ENCODE measurements at places on chromosomes 6 and 20. TPM values are rescaled to one million over a fixed set of nuclear protein-coding genes. Genes with fewer than 3 reads are reported as not detected.

The CLPSL1 gene
- not detected for polyA plus RNA-seq

- no peaks in the 10 kb centered on the region for H3K27me3 ChIP-seq
- peaks cover 4% of the 10 kb centered on the region for H3K36me3 ChIP-seq
- H3K27ac ChIP-seq = peak within 1 kb of the TSS; percentile 74
- peaks cover 83% of the 10 kb centered on the region for H3K4me1 ChIP-seq
- H3K4me3 ChIP-seq = no peak within 1 kb of the TSS
- no peak for DNase-seq
Observed at GRCh38 chr6:36129941-36130666, at the start of gene MAPK13. MAPK13 (plus strand) TSS chr6:36130513; CDS start chr6:36130583, 70 bp downstream.

DNA sequence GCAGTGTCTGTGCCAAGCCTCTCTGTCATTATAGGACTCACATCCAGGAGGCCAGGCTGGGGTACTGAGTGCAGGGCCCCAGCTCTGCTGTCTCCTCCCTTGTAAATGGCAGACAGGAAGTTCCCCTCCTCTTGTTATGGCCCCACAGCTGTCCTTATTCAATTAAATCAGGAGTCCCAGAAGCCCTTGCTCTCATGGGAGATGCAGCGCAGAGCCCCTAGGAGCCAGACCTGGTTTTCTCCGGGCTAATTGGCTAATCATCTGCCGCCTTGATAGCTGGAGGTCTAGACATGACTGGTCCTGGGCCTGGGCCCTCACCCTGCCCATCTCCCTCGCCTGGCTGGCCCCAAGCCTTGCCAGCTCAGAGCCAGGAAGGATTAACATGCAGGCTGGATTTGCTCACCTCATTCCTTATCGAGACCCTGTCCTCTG, 172.0 kb downstream of the VEGFA start:
- H3K27me3 ChIP-seq = no peaks in the 10 kb centered on the region
- H3K4me3 ChIP-seq = no peak overlapping the region
- no peak overlapping the region for H3K27ac ChIP-seq
- H3K36me3 ChIP-seq = no peaks in the 10 kb centered on the region
- H3K4me1 ChIP-seq = no peaks in the 10 kb centered on the region

GRCh38 chr20:61662226-61662967, 403.3 kb downstream of the TAF4 start:
- no peaks in the 10 kb centered on the region for H3K4me1 ChIP-seq
- no peak overlapping the region for H3K4me3 ChIP-seq
- no peak overlapping the region for H3K27ac ChIP-seq
- H3K36me3 ChIP-seq = no peaks in the 10 kb centered on the region

The DDO gene
- 5.1 TPM for polyA plus RNA-seq

- no peak overlapping the region for H3K27ac ChIP-seq
- no peak overlapping the region for H3K4me3 ChIP-seq
- no peaks in the 10 kb centered on the region for H3K36me3 ChIP-seq
- H3K4me1 ChIP-seq = no peaks in the 10 kb centered on the region
- H3K27me3 ChIP-seq = no peaks in the 10 kb centered on the region
Observed at GRCh38 chr6:141451511-141452353, 681.0 kb upstream of the GJE1 start.

DNA sequence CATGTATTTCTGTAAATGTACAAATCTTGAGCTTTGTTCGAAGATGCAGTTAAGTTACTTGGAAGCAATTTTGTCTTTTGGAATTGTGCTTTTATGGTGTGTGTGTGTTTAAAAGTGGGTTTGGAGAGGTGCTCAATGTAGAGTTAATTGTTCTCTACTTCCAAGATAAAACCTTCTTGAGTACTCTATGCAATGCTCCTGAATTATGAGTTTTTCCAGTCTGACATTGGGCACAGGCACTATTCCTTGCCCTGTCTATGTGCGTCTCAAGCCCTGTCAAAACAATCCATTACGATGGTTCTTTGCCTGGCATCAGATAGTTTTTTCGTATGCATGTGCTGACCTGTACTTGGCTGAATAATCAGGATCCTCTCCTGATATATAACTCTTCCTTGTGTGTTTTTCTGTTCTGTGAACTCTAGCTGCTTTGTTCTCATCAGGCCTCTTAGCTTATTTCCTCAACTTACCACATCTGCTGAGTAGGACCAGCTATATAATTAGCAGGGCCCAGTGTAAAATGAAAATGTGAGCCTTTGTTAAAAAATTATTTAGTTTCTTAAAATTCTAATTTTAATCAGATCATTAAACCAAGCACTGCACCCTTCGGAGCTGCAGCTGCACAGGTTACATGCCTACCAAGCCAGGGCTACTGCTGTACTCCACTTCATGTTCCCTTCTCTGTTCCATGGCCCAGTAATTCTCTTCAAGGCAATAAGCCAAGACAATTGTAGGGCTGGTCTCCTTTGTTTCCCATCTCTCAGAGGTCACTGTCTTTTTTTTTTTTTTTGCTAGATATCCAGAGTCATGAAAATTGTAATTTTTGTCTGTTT, 160.1 kb downstream of the ZFAND3 start:
- no peak for DNase-seq
- no peaks in the 10 kb centered on the region for H3K27me3 ChIP-seq
- H3K4me1 ChIP-seq = peaks cover 28% of the 10 kb centered on the region
- H3K27ac ChIP-seq = no peak overlapping the region

The OR2J3 gene
- polyA plus RNA-seq = not detected

The DEFB118 gene
- polyA plus RNA-seq = not detected

The IPCEF1 gene
- 0.07 TPM for polyA plus RNA-seq

DNA sequence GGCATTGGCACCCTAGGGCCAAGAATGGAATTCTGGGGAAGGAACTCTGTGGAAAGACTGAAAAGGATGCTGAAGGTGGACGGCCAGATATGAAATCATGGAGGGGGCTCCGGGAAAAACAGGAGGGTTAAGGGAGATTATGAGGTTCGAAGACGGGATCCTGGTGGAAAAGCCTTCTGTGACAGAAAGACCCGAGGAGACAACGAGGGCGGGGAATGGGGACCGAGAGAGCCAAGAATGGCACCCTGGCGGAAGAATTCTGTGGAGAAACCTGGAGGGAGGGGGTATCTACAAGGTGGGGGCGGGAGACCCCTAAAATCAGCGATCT, 426 bp downstream of the TRMT6 start:
- no peaks in the 10 kb centered on the region for H3K27me3 ChIP-seq
- no peaks in the 10 kb centered on the region for H3K36me3 ChIP-seq
- DNase-seq = no peak
- no peak overlapping the region for H3K27ac ChIP-seq
- peaks cover 7% of the 10 kb centered on the region for H3K4me1 ChIP-seq

DNA sequence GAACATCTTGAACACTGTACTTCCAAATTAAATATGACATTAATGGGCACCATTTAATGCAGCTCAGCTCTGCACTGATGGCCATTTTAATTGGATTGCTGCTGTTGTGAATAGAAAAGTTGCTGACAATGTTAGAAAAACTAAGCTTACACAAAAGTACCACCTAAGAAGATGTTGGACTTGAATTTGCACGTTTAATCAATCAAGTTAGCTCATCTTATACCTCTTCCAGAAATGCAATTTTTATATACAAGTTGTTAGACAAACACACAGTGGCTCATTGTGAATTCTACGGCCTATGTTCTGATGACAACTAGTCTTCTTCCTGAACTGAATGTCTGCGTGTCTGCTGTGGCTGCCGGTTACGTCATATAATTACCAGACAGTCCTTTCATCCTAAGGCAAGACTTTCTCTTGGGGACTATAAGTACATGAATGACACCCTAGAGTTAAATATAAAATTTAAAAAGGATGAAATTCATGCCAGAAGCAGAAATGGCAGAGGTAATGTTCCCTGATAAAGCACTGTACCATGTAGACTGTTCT, 330.2 kb downstream of the EPM2A start:
- no peak for DNase-seq
- no peaks in the 10 kb centered on the region for H3K4me1 ChIP-seq
- H3K4me3 ChIP-seq = no peak overlapping the region

DNA sequence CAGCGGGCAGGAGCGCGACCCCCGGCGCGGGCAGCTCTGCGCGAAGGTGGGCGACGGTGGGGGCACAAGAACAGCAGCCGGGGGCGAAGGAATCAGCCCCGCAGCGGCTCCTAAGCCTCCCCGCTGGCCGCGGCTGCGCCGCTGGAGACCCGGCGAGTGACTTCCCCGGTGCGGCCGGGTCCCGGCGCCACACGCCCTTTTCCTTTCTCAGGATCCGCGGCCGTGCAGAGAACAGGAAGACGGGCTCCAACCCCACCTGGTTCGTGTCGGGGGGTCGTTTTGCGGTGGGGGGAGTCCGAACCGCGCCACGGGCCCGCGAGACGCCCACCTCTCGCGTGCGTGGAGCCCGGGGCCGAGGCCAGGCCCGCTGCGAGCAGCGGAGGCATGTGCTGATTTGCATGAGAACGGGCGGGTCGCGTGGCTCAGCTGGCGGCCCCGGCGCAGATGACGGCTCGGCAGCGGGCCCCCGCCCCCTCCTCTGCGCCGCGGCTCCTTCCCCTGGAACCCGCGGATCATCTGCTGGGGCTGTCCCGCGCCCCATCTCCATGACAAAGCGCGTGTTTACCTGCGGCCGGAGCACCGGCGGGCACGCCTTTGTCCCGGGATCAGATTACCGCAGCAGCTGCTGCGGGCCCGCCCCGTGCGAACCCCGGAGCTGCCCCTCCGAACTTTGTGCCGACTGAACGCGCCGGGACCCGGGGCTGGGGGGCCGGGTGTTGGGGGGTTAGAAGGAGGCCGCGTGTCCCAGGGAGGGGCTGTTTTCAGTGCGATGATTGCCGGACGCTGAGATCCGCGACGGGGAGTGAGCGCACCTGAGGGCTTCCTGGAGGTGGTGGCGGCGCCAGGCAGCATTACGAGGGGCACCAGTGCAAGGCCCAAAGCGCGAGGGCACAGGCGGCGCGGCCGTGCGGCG, 4.9 kb upstream of the DLL1 start:
- peaks cover 22% of the 10 kb centered on the region for H3K4me1 ChIP-seq
- peaks cover 34% of the 10 kb centered on the region for H3K27me3 ChIP-seq
- H3K27ac ChIP-seq = no peak overlapping the region
- no peak overlapping the region for H3K4me3 ChIP-seq

The TMEM151B gene
- polyA plus RNA-seq = 3.9 TPM

The KIFC1 gene
- polyA plus RNA-seq = 0.74 TPM

- H3K27ac ChIP-seq = no peak overlapping the region
- DNase-seq = no peak
- no peak overlapping the region for H3K4me3 ChIP-seq
- no peaks in the 10 kb centered on the region for H3K4me1 ChIP-seq
- H3K36me3 ChIP-seq = no peaks in the 10 kb centered on the region
Observed at GRCh38 chr6:162651505-162651904, 76.1 kb downstream of the PRKN start.

DNA sequence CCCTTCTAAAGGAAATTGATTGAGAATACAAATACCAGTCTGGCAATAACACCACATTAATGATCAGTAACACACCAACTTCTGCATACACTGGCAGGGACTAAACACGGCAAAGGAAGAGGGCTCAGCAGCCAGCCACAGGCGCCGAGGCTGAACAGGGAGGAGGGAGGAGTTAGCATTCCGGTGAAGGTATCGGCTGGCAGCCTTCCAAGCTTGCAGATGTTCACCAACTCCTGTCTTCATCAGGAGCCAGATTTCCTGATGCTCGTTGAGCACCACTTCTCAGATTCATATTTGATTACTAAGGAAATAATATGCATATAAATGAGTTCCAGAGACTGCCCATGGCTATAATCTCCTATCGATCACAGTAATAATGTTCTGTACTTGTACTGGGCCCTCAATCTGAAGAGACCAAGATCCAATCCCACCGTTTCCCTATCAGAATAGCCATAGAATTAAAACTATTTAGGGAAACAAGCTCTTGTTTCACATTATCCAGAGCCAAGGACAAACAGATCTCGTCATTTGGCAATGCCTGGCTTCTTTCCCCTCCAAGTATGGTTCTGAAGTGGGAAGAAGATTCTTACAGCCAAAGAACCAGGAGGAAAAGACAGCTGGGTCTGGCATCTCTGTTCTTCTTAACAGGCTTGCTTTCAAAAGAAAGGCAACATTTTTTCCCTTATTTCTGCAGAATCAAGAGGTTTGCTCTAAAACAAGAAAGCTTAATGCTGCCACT, 42.2 kb downstream of the GFOD1 start:
- H3K27ac ChIP-seq = peak overlapping the region; percentile 58
- peak; percentile 58 for DNase-seq
- H3K4me1 ChIP-seq = peaks cover 4% of the 10 kb centered on the region
- peaks cover 3% of the 10 kb centered on the region for H3K27me3 ChIP-seq

The DPPA5 gene
- polyA plus RNA-seq = not detected

The IYD gene
- polyA plus RNA-seq = not detected

GRCh38 chr6:7528565-7528964, 12.9 kb upstream of the DSP start:
- no peak for DNase-seq
- peaks cover 13% of the 10 kb centered on the region for H3K27me3 ChIP-seq
- H3K27ac ChIP-seq = no peak overlapping the region
- no peaks in the 10 kb centered on the region for H3K4me1 ChIP-seq

- no peak overlapping the region for H3K4me3 ChIP-seq
- no peaks in the 10 kb centered on the region for H3K36me3 ChIP-seq
- no peaks in the 10 kb centered on the region for H3K4me1 ChIP-seq
Observed at GRCh38 chr6:159151266-159151855, 17.8 kb upstream of the FNDC1 start.

DNA sequence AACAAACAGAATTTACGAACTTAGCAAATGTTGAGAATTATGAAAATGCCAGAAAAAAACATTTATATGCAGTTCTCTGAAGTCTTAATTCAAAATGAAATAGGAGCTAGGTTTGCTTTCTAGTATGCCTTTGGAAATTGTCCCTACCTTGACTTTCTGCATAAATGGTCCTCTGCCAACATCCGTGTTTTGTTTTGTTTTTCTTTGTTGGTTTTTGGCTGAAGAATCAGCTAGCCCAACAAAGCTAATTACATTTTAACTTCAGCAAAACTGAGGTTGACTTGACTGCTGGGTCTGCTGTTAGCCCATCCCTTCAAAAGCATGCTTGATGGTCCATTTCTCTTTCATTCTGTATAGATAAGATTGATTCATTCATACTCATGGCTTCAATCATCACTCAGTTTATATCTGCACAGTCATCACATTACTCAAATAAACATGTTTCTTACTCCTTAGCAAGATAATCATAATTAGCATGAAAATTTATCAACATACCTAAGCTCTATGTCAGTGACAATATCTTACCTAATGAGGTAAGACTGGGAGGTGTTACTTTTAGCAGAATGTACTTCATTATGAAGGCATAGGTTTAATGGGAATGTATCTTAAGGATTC, 76.4 kb downstream of the ADGRB3 start:
- H3K4me1 ChIP-seq = no peaks in the 10 kb centered on the region
- no peak overlapping the region for H3K27ac ChIP-seq
- no peak for DNase-seq
- H3K36me3 ChIP-seq = no peaks in the 10 kb centered on the region
- H3K4me3 ChIP-seq = no peak overlapping the region

GRCh38 chr6:111551521-111552231, 54.0 kb downstream of the TRAF3IP2 start:
- peak overlapping the region; percentile 22 for H3K4me3 ChIP-seq
- no peaks in the 10 kb centered on the region for H3K36me3 ChIP-seq
- no peaks in the 10 kb centered on the region for H3K27me3 ChIP-seq
- H3K4me1 ChIP-seq = peaks cover 28% of the 10 kb centered on the region

DNA sequence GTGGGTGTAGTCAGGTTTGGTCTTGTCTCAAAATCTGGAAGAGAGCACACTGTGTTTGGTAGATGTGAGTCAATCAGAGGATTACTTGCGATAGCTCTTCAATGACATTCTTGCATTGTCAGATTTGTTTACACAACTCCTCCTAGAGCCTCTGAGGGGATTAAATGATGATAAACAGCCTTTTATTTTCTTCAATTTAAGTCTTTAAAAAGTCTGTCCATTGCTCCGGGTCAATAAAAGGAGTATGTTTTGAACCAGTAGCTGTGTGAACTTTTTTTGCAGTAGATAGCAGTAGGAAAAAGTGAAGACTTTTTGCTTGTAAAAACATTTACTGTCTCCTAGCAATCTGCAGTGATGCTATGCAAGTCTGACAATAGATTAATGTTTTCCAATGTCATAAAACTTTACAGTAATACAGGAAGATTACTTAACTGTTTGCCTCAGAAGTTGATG, 49.9 kb downstream of the GJA1 start:
- peaks cover 4% of the 10 kb centered on the region for H3K4me1 ChIP-seq
- H3K36me3 ChIP-seq = no peaks in the 10 kb centered on the region
- DNase-seq = no peak
- H3K4me3 ChIP-seq = no peak overlapping the region
- no peaks in the 10 kb centered on the region for H3K27me3 ChIP-seq

All from adrenal gland (tissue), 19 donors.